Activated CD4-positive, alpha-beta memory T cell treated with anti-CD3 and anti-CD28 coated beads, Interleukin-2, amount 10 ng/mL, durations not matched to agents 7 days and 5 days (primary cell): ENCODE measurements at places on chromosomes 11 and 22.

DNA sequence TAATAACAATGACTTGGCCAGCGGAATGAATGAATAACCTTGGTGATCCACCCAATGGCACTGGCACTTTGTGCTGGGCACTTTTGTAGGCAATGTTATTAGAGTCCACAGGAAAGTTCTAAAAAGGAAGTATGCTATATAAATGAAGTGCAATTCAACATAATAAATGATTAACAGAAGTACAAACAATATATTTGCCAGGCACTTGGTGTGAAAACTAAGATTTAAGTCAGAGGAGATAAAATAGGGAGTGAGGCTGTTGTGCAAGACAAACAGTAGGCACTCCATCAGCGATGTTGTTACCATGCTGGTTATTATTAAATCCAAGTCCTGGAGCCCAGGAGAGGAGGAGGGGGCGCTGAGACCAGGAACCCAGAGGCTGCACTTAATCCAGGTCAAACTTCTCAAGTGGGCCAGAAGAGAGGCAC is 173.8 kb downstream of the LARGE1 start:
- DNase-seq: no peak

DNA sequence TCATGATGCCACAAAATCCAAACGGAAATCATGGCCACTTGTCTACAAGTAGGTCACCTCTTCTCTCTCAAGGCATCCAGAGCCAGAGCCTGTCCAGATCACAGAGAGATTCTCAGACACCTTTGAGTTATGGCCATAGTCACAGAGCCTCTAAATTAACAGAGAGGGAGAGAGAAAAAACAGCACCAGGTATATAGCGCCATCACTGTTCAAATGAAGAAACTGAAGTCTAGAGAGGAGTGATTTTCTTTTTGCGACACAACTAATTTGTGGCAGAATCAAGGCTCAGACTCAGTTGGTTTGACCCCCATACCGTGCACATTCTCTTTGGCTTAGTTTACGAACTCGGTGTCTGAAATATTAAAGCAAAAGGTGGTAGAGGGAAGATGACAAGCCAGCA is 512.9 kb downstream of the NTM start:
- no peak for DNase-seq

DNA sequence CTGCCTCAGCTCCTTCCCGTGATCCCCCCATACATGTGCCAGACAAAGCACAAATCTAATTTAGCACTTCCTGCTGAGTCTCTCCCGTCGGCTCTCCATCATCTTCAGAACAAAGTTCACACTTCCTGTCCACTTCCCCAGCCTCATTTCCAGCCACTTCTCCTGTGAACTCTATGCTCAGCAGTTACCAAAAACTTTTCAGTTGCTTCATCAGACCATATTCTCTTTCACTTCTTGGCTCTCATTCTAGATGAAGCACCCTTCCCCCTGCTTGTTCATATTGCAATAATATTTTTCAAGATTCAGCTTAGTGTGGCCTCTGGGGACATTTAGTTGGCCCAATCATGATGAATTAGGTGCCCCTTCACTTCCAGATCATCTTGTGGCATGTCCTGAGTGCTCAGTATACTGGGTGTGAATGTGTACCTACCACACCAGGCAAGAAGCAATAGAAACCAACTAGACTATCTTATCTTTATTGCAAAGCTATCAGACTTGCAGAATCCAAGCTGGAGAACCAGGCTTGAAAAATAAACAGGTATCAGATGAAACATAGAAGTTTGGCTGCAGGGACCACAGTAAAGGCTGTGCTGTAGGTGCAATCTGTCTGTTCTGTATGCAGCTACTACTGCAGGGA is 115.8 kb downstream of the NXPE2 start:
- DNase-seq: no peak

DNA sequence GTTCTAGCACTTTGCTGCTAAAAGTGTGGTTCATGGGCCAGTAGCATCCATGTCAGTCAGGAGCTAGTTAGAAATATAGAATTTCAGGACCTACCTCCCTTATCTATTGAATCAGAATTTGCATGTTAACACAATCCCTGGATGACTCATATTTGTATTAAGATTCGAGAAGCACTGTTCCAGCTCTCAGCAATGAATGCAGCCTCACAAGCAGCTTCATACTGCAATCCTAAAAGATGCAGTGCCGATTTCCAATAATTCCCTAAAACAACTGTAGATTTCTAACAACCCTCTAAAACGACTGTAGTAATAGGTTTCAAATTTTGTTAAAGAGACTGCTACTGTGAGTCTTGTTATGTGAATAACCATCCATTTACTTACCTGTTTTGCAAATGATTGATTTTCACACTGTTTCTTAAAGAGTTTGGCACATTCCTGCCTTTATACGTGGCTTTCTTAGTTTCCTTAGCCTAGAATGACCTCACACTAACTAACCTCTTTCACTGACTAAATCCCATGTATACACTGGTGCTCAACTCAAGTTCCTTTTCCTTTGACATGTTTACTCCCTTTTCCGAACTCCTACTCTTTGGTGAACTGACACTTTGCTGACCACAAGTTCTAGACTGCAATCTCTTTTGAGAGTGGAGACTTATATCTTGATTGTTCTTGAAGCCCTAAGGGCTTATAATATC is 511.8 kb downstream of the METTL15 start:
- no peak for DNase-seq
